ENCODE measurements at places on chromosomes 16 and 17. TPM values are rescaled to one million over a fixed set of nuclear protein-coding genes. Genes with fewer than 3 reads are reported as not detected.

The C17orf113 gene
- 0.30 TPM for polyA plus RNA-seq

- H3K27ac ChIP-seq = no peak overlapping the region
- H3K4me3 ChIP-seq = no peak overlapping the region
- H3K36me3 ChIP-seq = no peaks in the 10 kb centered on the region
- DNase-seq = no peak
- H3K27me3 ChIP-seq = peaks cover 5% of the 10 kb centered on the region
These were observed 7.9 kb downstream of the P2RX5 start for GRCh38 chr17:3688027-3688553.

The SLC13A5 gene
- polyA plus RNA-seq = 0.03 TPM

- H3K27ac ChIP-seq = no peak overlapping the region
- DNase-seq = no peak
- H3K36me3 ChIP-seq = no peaks in the 10 kb centered on the region
- H3K27me3 ChIP-seq = no peaks in the 10 kb centered on the region
- no peaks in the 10 kb centered on the region for H3K4me1 ChIP-seq
These were observed 93.1 kb downstream of the RTN4RL1 start for GRCh38 chr17:1931844-1932579.

GRCh38 chr16:64051824-64052223 lies 1070.0 kb downstream of the CDH11 start:
- H3K27me3 ChIP-seq = no peaks in the 10 kb centered on the region
- H3K27ac ChIP-seq = no peak overlapping the region
- no peak overlapping the region for H3K4me3 ChIP-seq
- no peaks in the 10 kb centered on the region for H3K36me3 ChIP-seq

DNA sequence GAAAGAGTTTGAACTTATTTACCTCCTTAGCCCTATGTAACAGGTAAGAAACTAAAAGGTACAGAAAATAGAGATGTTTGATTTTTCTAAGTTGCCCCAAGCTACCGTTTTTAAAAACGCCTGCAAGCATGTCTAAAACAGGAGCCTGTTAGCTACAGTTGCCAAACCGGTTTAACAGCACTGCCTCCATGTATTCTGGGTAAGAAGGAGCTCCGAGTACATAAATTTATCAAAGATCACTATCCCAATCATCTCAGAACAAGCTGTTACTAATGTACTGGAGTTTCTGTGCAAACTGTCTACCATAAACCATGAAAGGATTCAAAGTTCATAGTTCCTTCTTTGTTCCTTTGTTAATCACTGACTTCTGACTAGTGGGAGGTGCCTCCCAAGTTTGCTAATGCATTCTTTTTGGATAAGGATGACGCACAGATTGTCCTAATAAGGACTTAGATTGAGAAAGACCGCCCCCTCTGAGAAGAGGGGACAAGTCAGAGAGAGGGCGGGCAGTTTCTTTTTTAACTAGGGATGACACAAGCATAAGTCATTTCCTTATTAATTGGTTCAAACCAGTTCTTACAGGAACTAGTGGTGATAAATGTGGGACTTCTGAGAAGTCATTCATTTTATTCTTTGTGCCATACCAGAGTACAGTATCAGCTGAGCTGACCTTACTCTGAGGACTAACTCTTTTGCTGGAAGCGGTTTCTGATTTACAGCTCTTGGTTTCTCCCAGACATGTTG lies 55.3 kb downstream of the TUBD1 start:
- H3K4me1 ChIP-seq = peaks cover 13% of the 10 kb centered on the region
- DNase-seq = peak; percentile 99
- peak overlapping the region; percentile 100 for H3K27ac ChIP-seq
- H3K27me3 ChIP-seq = no peaks in the 10 kb centered on the region
- peaks cover 14% of the 10 kb centered on the region for H3K36me3 ChIP-seq
- peak overlapping the region; percentile 100 for H3K4me3 ChIP-seq

- H3K27ac ChIP-seq = no peak overlapping the region
- peaks cover 6% of the 10 kb centered on the region for H3K36me3 ChIP-seq
- no peaks in the 10 kb centered on the region for H3K4me1 ChIP-seq
These were observed 42.3 kb downstream of the TNRC6A start for GRCh38 chr16:24771779-24772157.

The GALR2 gene
- 0.47 TPM for polyA plus RNA-seq

The SLC38A8 gene
- not detected for polyA plus RNA-seq

DNA sequence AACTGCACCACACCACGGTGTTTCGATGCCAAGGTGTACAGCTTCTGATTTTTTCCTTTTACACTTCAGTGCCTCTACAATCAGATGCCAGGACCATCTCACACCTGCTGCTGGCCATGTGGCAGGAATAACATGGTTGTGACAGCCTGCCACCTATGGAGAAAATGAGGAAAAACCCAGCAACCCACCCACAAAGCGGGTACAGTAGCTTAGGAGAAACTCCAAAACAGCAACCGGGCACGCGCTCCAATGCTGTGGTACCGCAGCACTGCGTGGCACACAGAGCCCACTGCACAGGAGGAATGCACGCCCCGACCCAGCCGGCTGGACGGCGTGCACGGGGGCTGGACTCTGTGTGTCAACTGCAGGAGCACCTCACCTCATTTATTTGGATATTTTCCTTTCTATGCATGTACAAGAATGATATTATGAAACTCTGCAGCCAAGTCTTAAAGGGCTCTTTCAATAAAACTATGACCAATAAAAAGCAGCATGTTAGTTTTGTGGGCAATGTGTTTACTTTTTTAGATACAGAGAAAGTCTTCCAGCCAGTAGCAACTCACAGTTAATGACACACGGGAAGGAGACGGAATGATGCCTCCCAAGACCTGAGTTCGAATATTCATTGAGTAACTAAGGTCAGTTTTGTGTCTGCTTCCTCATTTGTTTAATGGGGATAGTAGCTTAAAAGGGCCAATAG lies 45.9 kb downstream of the MAP1LC3B start:
- H3K36me3 ChIP-seq = no peaks in the 10 kb centered on the region
- no peak overlapping the region for H3K4me3 ChIP-seq

The TAT gene
- polyA plus RNA-seq = not detected
